Stimulated activated CD8-positive, alpha-beta memory T cell treated with anti-CD3 and anti-CD28 coated beads, Interleukin-4, amount 100 ng/mL, for 4 hours (primary cell): ENCODE measurements at places on chromosomes 2 and 18.

GRCh38 chr2:42569883-42570282, 1.5 kb downstream of the MTA3 start:
- no peak for DNase-seq

DNA sequence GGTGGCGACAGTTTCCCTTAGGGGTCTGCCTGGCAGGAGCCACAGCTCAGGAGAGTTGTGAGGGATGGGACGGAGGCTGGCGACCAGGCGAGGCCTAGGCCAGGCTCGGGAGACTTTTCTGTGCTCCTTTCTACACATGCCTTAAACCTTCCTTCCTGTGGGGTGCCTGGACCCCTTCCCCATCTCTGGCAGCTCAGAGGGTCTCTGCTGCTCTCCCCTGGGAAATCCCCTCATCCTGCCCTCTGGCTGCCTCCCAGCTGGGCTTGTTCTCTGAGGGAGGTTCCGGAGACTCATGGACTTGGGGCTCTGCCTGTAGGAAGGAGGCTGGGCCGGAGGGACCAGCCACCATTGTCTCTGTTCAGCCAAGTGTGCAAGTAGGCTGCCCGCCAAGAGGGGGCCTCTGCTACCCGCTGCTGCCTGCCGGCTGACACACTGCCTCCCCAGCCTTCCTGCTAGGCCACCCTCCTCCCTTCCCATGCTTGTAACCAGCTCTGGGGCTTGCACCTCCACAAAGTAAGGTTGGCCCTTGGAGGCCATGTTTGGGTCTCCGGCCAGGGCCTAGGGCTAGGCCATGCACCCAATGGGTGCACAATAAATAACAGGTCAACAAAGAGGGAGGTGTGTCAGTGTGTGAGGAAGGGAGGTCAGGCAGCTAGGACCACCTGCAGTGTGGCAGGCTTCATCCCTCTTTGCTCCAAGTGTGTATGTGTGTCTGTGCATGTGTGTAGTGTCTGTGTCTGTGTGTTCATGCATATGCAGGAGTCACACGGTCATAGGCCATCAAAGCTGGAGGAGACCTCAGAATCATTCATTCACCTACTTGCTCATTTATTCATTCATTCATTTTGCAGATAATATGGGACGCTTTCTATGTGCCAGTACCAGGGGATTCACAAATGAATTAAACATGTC, 28.8 kb downstream of the PSD4 start:
- no peak for DNase-seq

DNA sequence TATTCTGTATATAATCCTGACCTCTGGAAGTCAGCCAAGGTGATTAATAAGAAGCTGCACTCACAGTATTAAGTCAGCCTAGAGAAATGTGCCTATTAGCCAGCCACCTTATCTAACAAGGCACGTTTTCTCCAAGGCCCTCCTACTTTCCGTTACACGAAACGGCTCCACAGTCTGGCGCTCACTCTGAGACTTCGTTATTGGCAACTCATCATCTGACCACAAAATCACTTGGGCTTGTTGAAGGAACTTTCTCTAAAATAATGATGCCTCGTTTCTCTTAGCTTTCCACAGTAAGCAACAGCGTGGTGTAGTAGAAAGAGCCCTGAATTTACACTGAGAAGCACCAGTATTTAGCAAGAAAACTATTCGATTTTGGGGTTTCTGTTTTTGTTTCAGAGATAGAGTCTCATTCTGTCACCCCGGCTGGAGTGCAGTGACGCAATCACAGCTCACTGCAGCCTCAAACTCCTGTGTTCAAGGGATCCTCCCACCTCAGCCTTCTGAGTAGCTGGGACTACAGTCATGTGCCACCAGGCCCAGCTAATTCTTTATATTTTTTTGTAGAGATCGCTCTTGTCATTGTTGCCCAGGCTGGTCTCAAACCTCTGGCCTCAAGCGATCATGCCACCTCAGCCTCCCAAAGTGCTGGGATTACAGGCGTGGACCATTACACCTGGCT, 53.6 kb upstream of the SLC14A1 start:
- DNase-seq, result no peak

DNA sequence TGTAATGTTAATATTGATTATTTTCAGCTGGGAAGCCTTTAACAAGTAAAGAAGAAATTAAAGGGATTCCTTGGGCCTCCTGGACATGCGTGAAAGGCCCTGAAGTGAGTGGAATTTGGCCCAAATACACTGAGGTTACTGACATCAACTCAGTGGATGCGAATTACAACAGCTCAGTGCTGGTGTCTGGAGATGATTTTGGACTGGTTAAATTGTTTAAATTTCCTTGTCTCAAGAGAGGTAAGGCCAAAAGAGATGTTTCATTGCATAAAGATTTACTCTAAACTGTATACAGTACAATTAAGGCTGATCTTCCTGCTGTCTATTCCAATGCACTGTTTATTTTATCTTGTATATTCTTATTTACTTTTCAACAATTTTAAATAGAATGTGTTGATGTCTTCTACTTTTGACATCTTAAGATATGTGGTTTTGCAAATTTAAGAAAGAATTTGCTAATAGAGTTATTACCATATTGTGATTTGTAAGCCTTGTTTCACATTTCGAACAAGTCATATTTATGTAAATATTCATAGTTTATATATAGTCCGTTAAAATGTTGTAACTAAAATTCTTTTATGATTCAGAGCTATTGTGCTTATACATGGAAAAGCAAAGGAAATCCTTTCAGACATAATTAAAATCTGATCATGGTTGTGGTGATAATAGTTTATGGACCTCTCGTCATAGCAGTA, 130.3 kb downstream of the EML6 start:
- no peak for DNase-seq

DNA sequence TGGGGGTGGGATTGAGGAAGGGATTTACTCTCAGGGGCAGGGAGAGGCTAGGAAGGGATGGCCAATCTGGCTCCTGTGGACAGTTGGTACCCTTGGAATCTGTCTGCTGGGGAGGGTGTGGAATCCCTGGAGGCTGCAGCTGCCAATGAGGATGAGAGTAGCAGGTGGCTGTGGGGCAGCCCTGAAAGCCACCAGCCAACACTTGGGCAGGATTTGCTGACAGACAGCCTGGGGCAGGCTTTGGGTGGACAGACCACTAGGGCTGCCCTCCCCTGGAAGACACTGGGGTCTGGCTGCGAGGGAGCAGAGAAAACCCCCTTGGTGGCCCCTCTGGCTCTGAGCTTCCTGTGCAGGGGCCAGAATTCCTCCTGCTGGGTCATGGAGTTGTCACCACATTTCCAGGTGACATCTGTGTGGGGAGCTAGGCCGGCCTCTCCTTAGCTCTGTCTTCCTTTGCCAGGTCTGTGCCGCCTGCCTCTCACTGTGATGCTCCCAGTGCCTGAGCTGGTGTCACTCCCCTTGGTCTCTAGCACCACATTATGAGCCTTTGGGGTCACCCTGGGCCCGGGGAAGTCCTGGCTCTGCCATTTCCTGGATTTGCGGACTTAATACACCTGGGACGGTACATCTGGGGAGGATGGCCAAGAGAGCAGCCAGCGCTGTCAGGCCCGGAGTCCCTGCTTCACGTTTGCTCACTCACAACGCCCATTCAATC, 13.4 kb upstream of the ARHGEF4 start:
- DNase-seq, result no peak

- peak; percentile 5 for DNase-seq
Measured at GRCh38 chr2:118881490-118882129, 34.2 kb upstream of the EN1 start.

DNA sequence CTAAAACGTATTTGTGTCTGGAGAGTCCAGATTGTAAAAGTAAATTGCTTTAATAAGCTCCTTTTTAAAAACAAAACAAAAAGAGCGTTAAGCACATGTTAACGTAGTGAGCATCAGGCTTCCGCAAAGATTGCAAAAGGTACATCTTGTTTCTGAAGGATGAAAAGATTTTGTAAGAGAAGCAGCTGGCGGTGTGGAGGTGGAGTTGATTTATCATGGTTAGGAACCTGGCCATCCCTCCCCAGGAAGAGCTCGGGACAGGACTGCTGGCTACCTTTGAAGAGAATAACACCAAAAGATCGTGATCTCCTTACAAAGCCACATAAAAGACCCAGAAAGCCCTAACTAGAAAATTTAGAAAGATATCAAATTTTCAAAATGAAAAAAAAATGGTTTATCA, 132.2 kb downstream of the DNER start:
- no peak for DNase-seq

- DNase-seq, result no peak
Measured at GRCh38 chr2:5695654-5696403, 3.6 kb downstream of the SOX11 start.

GRCh38 chr18:24678107-24678506, 217.7 kb downstream of the HRH4 start:
- DNase-seq, result no peak

DNA sequence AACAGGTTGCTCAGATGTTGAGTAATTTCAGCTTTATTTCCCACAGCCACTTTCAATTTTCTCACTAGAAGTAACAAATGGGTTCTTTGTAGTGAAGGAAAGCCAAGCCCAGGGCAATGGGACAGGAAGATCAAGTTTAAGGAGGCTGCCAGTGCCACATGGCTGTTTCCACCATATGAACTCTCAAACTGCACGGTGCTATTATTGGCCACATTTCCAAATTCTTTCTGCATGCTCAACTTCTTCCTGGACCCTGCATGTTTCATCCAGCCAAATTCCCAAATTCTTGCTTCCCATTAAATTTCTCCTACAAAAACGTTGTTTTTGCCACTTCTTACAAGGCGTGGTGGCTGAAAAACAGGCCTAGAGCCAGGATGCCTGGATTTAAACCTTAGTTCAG, 193.3 kb upstream of the SPHKAP start:
- no peak for DNase-seq

DNA sequence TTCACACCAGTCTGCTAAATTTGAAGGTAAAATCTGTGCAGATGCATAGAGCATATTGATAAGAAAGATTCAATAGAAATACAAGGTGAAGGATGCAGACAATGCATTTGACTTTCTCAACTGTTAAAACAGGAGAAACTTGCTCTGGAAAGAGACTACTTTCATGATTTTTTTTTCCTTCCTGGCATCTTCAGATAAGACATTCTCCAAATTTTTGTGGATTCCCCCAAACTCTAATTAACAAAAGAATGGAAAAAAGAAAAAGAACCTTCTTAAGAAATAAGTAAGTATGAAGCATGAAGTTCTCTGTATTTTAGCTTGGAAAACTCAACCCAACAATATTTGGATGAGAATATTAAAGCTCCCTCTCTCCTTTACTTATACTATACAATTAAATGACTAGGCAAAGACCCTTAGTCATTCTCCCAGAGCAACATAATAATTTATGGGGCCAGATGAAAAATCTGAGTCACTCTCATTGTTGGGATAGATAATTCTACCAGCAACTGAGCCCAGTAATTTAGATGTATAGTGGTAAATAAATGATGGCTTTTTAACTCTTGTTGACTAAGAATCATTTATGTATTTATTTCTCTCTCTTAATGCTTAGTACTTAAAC, 298.7 kb upstream of the COL3A1 start:
- DNase-seq, result no peak
